ENCODE measurements at places on chromosomes 7 and 10.

- DNase-seq: no peak
Measured at GRCh38 chr7:126948664-126949063, 304.1 kb downstream of the GRM8 start.

- no peak for DNase-seq
Measured at GRCh38 chr7:110007320-110008063, 1083.4 kb upstream of the LRRN3 start.

GRCh38 chr7:118496138-118496644, 271.7 kb downstream of the ANKRD7 start:
- no peak for DNase-seq

DNA sequence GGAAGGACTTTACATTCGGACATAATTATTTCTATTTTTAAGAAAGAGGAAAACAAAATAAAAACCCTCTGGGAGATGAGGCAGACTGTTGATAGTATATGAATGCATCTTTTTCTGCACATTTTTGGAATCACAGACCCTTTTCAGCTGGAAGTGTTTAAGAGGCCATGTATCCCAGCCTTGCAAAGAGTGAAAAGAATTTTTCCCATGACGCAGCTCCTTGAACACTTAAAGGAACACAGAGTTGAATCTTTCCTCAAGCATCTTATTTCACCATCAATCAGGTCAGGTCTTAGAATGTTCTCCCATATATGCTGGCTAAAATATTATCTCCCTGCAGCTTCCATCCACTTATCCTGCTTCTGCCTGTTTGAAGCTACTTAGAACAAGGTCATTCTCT, 45.9 kb upstream of the PAPSS2 start:
- DNase-seq: no peak

GRCh38 chr10:63007112-63007511, 126.0 kb upstream of the NRBF2 start:
- DNase-seq: no peak

GRCh38 chr10:100008708-100009282, 952 bp downstream of the DNMBP start:
- DNase-seq: no peak

Data from activated CD8-positive, alpha-beta memory T cell treated with anti-CD3 and anti-CD28 coated beads for 1 hour (primary cell).